RWPE1 (cell line): ENCODE measurements at places on chromosomes 6 and 20.

GRCh38 chr20:6735942-6736845 lies 31.3 kb upstream of the BMP2 start:
- DNase-seq, result no peak

DNA sequence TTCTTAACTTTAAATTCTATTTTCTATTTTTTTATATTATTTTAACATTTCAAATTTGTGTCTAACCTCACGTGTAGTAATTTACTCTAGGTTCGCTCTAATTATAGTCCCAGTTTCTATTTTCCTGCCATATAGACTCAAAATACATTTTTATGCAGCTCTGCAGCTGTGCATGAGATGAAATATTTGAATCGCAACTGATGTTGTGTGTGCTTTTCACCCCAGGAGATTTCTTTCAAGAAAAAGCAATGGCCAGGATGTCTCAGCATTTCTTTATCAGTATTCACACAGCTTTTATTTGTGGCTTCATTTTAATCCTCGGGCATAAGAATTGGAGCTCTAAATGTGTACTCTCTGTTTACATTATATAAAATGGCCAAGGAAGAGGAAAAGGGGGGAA lies 157.6 kb downstream of the HDGFL1 start:
- no peak for DNase-seq

DNA sequence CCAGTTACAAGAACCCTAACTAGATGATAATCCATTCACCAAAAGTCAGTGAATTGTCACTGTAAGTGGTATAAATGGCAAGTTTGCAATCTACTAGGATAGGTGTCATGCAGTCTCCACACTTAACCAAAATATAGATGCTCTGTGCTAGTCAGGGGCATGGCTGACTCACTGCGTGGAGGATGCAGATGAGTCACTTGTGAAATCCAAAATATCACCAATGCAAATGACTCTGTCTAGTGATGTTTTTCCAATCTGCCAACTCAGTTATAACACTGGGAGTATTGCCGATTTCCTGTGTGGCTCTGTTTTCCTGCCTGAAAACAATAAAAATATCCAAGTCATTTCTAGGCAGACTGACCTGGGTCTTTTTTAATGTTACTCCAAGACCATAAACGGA lies 47.8 kb upstream of the NRSN1 start:
- no peak for DNase-seq

- DNase-seq, result no peak
These were observed 142.4 kb downstream of the ISM1 start for GRCh38 chr20:13363473-13363872.

DNA sequence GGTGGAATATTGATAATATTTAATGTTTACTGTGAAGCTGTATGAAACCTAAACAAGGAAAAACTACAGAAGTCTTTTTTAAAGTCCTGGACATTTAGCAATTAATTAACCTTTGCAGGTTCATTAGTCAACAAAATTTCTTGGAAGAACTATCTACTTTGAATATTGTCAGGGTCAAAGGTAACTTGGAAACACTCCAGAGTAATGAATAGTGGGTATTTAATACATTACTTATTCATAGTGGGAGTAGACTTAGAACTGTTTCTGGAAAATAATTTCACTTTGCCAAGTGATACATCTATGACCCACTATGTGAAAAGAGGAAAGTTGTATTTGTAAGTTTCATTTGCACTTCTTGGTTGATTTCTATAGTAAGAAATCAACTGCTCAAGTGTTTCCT lies 319.1 kb downstream of the TFAP2B start:
- DNase-seq, result no peak
